Activated T-cell treated with anti-CD3 and anti-CD28 coated beads, Interleukin-2, amount 50 U/mL, for 4 hours (primary cell): ENCODE measurements at places on chromosomes 5 and 9. TPM values are rescaled to one million over a fixed set of nuclear protein-coding genes. Genes with fewer than 3 reads are reported as not detected.

DNA sequence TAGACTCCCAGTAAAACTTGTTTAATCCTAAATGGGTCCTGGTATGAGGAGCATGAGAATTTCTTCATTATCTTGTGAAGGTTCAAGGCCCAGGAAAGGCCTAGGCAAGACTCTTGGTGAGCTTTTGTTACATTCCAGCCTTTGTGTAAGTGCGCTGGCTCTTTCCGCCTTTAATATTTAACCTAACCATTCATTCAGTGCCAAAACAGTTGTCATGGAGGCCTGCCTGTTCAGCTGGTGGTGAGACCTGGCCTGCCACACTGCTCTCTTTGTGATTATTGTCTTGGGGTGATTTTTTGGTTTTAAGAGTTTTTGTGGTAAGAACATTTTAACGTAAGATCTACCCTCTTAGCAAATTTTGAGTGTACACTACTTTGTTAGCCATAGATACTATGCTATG is 127.5 kb upstream of the WWC1 start:
- no peak for DNase-seq

DNA sequence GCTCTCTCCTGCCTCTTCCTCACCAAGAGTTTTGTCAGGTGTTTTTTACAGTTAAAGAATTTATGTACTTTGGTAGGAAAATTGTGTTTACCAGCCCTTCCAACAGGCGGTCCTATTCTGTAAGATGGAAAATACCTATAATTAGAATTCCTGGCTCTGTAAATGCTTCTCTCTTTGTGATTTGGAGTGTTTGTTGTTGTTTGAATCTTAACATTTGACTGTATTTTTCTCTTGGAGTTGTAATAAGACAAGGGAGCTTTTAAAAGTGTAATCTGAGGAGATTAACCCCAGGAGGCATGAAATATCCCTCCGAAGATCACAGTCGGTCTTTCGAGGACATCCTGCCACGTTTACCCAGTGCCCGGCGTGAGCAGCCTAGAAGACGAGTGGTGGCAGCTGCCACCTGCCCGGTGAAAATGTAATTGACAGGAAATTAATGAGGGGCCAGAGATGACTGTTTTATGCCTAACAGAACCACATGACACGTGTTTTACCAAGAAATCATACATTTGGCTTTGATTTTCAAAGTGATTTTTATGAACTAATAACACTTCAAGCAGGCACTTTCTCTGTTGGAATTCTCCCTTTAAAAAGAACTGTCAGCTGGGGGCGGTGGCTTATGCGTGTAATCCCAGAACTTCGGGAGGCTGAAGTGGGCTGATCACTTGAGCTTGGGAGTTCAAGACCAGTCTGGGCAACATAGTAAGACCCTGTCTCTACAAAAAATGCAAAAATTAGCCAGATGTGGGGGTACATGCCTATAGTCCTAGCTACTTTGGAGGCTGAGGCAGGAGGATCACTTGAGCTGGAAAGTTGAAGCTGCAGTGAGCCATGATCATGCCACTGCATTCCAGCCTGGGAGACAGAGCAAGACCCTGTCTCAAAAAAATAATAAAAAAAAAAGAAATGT is 20.0 kb downstream of the ANKRD33B start:
- no peak for DNase-seq

- no peak for DNase-seq
These were observed 123.4 kb downstream of the NXNL2 start for GRCh38 chr9:88658311-88658822.

GRCh38 chr5:33890131-33891032 is 1.4 kb downstream of the ADAMTS12 start:
- DNase-seq, result no peak

- DNase-seq, result no peak
These were observed 34.7 kb upstream of the FIBCD1 start for GRCh38 chr9:130973686-130974281.

The RASGEF1C gene
- total RNA-seq, result not detected

The SMIM27 gene
- total RNA-seq, result 9.7 TPM

The PKD2L2 gene
- not detected for total RNA-seq

- no peak for DNase-seq
These were observed 27.0 kb downstream of the TCF7 start for GRCh38 chr5:134141331-134142050.

DNA sequence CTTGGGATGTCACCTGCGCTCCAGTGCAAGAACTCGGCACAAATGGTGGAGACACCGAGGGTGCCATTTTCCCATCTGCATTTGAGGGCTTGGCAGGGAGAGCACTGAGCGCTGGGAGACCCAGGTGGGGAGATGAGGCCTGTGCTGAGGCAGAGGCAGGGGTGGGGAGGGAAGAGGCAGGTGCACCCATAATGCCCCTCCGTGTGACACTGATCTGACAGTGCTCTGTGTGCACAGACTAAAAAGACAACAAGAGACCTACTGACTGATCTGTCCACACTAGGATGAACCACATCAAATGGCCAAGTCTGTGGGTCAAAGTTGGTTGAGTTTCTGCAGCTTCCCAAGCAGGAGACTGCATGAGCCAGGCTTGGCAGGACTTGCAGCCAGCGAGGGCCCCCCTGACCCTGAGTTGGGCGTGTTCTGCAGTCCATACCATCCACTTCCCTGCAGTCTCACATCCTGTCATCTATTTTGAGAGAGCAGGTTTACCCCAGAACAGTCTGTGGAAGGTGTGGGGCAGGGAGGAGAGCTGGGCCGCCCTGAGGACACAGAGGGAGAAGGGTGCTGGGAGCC is 41.9 kb downstream of the NEK6 start:
- no peak for DNase-seq

DNA sequence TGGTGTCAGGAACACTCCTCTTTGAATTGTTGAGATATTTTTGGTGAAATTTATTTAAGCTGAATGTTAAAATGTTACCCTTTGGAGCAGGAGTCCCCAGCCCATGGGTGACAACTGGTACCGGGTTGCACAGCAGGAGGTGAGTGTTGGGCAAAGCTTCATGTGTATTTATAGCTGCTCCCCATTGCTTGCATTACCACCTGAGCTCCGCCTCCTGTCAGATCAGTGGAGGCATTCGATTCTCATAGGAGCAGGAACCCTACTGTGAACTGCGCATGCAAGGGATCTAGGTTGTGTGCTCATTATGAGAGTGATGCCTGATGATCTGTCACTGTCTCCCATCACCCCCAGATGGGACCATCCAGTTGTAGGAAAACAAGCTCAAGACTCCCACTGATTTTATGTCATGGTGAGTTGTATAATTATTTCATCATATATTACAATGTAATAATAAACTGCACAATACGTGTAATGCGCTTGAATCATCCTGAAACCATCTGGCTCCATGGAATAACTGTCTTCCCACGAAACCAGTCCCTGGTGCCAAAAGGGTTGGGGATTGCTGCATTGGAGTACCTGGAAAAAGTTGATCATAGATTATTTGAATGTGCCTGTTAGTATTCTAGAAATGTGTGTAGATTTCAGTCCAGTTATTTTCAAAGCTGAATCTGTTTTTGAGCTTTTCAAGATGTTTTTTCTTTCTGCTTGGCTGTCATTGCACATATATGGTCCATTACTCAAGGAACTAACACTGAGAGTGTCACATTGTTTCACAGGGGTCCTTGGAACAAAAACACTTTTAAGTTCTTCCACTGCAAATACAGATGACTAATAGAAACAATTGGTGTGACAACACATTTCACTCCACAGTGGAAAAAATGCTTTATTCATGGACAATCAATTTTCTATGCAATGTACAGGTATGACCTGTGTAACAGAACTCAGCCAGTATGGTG is 104.6 kb upstream of the TNFAIP8 start:
- DNase-seq, result no peak

The ORM2 gene
- not detected for total RNA-seq
